ENCODE measurements at places on chromosomes 3 and 15. TPM values are rescaled to one million over a fixed set of nuclear protein-coding genes. Genes with fewer than 3 reads are reported as not detected.

DNA sequence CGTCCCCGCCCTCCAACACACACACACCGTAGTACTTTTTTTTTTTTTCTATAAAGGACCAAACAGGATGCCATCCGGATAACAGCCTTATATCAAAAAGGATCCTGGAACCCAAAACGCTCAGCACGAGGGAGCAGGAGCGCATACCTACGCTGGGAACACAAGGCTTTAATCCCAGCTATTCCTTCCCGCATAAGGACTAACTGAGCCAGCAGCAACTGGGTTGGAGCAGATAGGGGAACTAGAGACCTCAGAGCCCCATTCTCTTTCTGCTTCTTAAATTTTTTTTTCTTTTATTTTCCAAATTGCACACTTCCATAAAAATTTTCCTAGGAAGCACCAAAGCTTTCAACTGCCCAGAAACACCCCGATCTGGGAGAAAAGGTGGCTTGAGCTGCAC lies 1.3 kb downstream of the TRANK1 start:
- no peak for DNase-seq

DNA sequence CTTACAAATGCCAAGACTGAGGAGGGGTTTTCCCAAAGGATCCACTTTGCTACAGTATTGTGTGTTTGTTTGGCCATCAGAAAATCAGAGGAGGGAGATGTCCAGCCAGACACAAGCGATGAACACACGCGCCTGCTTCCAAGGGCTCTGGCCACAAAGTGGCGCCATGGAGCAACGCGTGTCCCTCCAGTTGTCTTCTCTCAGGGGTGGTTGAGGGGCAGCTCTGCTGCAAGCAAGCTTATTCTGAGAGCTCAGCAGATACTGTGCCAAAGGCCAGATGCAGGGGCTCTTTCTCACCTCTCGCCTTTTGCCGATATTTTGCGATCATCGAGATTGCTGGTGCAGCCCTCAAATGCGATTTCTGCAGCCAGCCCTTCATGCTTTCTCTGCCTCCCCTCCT lies 88.9 kb upstream of the OSBPL11 start:
- DNase-seq, result no peak

GRCh38 chr15:68598171-68599152 lies 19.7 kb downstream of the CORO2B start:
- no peak for DNase-seq

- DNase-seq, result no peak
These were observed 10.4 kb downstream of the FAH start for GRCh38 chr15:80163217-80163616.

DNA sequence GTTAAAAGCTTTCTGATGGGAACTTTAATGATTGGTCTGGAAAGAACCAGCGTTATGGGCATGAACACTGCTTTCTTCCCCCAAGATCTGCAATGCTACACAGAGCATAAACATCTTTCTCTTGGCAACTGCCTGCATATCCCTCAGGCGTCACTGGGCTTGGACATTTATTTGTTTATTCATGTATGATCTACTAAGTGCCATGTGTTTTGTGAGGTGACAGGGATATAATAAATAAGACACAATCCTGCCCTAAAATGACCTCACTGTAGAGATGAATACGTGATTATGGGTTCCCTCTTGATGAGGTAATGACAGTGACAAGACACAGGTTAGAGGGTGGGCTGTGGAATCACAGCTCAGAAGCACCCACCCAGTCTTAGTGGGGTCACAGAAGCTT lies 485.3 kb downstream of the PDCD6IP start:
- no peak for DNase-seq

ACOX2 gene
- total RNA-seq, result 0.41 TPM
